ENCODE measurements at places on chromosomes 13 and 19.

DNA sequence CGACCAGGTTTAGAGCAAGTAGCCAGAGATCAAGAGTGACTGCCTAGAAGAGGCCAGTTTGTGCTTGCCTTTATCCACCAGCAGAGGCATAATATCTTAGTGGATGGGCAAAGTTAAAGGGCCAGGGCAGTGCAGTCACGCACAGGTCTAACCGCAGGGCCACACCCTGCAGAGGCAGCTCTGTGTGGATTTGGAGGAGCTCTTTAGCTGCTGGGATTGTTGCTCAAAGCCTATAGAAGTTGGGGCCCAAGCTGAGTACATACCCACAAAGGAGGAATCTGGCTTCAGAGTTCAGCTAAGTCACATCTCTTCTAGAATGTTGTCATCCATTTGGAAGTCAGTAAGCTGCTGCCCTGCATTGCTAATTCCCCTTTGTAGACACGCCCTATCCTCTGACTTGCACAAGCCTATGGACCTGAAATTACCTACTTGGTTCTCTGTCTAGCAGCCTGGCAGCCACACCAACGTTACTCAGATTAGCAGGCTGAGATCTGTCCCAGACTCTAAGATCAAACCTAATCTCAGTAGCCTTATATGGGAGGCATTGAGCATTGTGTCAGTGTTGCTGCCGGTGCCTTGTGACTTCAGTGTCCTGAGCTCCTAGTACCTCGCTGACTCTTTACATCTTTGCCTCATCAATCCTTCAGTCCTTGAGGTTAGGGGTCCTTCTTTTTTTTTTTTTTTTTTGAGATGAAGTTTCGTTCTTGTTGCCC, 102.9 kb upstream of the STARD13 start:
- no peak for DNase-seq

GRCh38 chr13:33262594-33262993, 23.0 kb downstream of the STARD13 start:
- DNase-seq = no peak

DNA sequence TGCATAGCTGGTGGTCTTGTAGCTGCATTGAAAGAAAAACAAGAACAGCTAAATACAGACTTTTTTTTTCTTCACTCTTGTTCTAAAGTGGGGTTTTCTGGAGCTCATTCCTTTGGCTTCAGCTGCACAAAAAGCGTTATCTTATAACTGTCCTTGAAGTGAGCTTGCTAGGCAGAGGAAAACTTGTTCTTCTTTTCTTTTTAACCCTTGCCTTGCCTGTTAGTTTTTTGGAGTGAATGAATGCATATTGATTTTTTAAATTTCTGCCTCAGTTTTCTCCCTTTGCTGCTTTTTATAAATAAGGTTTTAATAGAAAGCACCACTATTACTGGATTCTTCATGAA, 1.5 kb downstream of the ZNF765 start:
- peak; percentile 31 for DNase-seq

- no peak for DNase-seq
These were observed 11.0 kb upstream of the SPART start for GRCh38 chr13:36357231-36357630.

DNA sequence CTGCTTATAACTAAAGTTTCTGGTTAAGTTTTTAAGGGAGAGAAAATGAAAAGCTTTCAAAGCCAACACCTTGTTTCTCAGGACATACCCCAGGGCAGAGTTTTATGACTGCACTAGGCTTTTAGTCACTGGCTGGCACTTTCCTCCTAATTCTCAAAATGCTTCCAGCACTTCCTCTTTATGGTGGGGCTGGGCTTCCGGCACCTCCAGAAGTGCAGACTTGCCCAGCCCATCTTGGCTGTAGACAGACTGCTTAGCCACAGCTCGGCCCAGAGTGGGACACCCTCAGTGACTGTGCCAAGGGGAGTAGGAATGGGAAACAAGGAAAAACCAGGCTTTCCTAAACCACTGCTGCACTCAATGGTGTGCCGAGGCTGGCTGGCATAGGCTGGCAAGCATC, 23.2 kb upstream of the GTF3A start:
- DNase-seq = peak; percentile 25

GRCh38 chr19:55650602-55651230, 2.7 kb downstream of the CCDC106 start:
- no peak for DNase-seq

- no peak for DNase-seq
These were observed 243.6 kb downstream of the NDFIP2 start for GRCh38 chr13:79724348-79725103.

DNA sequence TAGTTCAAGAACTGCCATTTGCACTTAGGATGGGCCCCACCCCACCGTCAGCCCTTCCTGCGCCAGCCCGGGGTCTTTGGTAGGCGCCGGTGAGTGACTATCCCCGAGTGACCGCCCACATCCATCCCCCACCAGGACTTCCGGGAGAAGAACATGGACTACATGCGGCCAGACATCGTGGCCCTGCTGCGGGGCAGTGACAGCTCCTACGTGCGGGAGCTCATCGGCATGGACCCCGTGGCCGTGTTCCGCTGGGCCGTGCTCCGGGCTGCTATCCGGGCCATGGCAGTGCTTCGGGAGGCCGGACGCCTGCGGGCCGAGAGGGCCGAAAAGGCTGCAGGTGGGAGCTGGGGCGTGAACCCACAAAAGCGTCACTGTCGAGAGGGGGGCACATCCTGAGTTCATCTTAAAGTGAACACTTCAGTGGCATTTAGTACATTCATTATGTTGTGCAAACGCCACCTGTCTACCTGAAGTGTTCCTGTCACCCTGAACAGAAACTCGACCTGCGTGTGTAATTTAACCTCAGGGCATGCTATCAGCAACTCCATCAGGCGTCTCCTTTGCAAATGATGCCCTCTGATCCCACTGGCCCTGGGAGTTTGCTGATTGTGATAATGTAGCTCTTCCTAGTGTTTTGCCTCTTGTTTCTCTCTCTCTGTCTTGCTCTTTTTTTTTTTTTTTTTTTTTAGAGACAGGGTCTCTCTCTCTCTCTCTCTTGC, 42.4 kb upstream of the USE1 start:
- no peak for DNase-seq

GRCh38 chr19:55341171-55341588, 1.5 kb downstream of the KMT5C start:
- peak; percentile 78 for DNase-seq

GRCh38 chr19:40608240-40608621, 7.1 kb downstream of the LTBP4 start:
- no peak for DNase-seq

DNA sequence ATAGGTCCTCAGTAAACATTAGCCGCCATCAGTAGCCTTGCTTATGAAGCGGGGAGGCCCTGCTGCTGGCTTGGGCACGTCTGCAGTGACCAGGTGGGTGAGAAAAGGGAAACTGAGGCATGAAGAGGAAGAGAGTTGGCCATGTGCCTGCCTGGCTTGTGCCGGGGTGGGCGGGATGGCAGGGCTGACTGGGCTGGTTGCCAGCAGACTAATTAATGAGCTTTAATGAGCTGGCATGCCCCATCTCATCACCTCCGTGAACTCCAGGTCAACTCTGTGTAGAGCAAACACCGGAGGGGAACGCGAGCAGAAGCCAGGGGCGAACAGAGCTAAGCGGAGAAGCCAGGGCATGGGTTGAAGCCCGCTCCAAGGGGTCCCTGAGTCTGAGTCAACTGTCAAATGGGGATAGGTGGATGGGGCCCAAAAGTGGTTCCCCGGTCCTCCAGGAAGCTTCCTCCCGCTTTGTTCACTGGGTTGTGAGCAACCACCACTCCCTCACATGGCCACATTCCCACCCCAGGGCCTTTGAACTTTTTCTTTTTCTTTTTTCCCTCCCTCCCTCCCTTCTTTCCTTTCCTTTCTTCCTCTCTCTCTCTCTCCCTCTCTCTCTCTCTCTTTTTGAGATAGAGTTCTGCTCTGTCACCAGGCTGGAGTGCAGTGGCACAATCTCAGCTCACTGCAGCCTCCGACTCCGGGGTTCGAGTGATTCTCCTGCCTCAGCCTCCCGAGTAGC, 8.7 kb downstream of the NR2F6 start:
- peak; percentile 44 for DNase-seq

- no peak for DNase-seq
These were observed 8.8 kb downstream of the ZIC2 start for GRCh38 chr13:99990126-99990977.

- DNase-seq = no peak
These were observed 7.2 kb downstream of the ZNF708 start for GRCh38 chr19:21321996-21322395.

- DNase-seq = no peak
These were observed 200.5 kb downstream of the SUCLA2 start for GRCh38 chr13:47800593-47800992.

- DNase-seq = no peak
These were observed 86.5 kb downstream of the IPO5 start for GRCh38 chr13:98039964-98040363.

DNA sequence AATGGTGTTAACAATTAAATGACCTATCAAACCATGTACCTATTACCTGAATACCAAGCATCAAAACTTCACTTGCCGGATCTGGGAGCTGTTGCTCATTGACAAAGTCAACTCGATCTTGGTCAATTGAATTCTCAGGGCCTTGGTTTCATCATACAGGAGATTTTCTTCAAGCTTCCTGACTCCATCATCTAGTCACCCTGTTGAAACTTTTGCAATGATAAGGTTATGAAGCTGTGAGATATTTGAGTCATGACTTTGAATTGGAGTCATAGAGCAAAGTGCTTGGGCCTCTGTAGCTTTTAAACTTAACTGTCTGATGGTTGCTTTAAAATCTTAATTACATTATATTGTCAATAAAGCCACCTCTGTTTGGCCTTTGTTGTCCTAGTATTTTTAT, 260.9 kb downstream of the COG6 start:
- DNase-seq = no peak

DNA sequence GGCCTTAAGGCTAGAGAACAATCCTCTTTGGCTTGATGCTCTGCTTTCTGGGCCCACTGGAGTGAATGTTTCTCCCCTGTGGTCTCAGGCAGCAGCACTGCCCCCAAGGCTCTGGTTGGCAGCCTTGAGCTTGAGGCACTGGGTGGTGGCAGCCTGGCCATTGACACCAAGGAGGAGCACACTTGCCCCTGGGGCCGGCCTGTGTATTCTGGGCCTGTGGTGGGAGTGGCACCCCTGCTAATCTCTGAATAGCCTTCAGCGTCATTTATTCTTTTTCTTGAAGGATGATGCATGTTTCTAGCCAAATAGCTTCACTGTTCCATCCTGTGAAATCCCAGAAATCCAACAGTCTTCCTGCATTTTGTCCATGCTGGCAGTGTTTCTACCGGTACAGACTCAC, 191.4 kb downstream of the OLFM4 start:
- DNase-seq = no peak

DNA sequence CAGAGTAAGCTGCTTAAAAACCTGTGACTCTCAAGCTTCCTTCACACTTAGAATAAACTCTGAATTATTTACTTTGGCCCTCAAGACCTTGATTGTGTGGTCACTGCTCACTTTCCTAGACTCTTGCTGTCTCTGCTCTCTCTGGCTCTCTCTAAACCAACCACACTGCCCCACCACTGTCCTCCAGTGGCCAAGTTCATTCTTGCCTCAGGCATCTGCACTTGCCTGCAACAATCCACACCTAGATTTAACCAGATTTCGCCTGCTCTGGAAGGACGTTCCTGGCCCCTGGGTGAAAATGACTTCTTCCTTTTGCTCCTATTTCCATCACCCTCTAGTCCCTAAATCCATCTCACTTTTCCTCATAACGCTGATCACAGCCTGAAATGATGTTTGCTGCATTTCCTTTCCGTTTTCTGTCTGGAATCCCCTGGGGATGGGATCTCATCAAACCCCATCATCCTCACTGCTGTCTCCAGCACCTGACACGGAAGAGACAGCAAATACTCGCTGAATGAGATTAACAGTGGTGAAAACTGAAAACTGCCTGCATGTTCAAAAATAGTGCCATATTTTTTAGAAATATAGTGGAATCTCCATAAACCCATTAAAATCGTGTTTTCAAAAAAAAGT, 232.6 kb downstream of the UQCRFS1 start:
- DNase-seq = no peak

GRCh38 chr19:4319067-4319718, 14.8 kb downstream of the FSD1 start:
- DNase-seq = no peak

DNA sequence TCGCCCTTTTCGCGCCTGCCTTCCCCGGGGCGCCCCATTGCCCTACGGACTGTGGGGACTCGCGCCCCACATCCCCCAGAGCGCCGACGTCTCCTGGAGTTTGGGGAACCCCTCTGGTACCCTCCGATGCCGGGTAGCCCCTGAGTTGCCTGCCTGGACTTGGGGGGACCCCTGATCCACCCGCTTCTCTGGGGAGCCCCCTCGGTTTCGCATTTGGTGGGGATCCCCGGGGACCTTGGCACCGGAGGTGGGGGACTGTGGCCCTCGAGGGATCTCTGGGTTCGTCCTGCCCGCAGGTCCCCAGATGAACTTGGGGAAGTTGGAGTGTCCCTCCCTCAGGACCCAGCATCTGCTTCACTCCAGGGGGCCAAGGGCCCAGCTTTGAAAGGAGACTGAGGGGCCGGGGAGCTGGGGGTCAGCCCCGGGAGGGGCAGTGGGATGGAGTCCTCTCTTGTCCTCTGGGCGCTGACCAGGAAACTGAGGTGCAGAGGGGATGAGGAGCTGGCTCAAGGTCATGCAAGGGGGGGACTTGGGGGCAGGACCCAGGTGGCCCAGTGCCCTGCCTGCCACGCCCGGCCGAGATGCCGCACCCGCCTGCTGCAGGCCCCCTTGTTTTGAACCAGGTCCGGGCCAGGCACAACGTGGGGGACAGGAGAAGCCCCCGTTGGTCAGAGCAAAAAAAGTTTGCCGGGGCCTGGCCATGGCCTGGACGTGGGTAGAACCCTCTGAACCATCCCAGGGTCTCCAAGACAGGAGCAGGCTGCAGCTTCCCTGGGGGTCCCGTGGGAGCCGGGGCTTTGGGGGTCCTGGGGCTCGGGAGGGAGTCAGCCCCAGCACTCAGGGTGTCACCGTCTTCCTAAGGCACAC, 1.0 kb downstream of the EFNA2 start:
- DNase-seq = no peak

- DNase-seq = peak; percentile 79
These were observed 26.2 kb downstream of the OPA3 start for GRCh38 chr19:45558399-45558878.

DNA sequence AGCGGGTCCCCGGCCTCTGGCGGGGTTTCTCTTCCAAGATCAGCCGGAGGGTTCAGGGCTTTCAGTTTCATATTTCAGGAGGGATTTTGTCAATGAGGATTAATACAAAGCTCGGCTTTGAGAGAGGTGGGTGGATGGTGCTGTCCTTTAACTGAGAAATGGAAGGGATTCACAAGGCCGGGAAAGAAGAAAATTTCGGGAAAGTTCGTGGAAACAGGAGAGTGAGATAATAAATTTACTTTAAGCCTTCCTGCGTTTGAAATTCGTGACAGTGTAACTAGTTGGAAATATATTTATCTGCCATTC, 283 bp upstream of the PARP4 start:
- no peak for DNase-seq

Data from hematopoietic multipotent progenitor cell treated with erythropoietin and hydrocortisone succinate and interleukin-3 and kit ligand, for 8 days (in vitro differentiated cells).